Bone marrow (tissue), 2 donors: ENCODE measurements at places on chromosomes 5 and 9.

DNA sequence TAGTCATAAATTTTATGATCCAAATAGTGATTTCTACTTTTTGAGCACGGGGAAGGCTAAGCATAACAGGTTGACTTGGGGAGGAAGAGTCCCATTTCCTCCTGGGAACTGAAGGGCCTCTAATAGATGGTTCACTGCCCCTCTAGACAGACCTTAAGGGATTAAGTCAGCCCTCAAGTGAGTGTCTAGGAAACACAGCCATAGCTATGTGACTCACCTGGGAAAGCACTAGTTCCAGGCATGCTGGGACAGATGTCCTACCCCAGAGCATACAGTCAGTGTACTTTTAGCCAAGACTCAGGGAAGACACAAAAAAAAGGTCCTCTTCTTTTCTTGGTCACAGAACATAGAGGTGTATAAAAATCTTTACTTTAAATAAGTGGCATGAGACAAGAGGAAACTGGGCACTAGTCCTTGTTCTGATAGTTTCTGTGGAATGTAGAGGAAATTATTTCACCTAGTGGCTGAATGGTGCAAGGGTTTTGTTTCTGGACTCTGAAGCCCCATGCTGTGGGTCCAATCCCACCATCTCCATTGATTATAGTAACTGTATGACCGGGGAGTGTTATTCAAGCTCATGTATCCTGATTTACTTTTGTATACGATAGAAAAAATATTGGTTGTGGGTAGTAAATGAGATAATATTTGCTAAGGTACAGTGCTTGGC lies 86.0 kb downstream of the NREP start:
- DNase-seq = no peak

GRCh38 chr5:39517800-39518199 lies 93.0 kb upstream of the DAB2 start:
- DNase-seq = no peak

DNA sequence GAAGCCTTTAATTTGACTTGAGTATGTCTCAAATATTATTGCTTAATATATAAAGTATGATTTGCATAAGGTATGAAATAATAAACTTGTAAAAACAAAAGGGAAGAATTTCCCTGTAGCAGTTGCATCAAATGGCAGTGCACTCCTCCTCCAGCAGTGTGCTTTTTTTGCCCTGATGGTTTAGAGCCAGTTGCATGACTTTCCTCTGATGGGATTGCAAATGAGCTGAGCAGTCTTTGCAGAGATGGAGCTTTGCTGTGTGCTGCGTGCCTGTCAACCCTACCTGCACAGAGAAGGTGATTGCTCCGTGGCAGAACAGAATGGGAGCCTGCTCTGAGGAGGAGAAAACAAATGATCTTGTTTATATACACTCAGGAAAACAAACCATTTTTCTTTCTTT lies 22.7 kb upstream of the CATSPER3 start:
- DNase-seq = no peak

DNA sequence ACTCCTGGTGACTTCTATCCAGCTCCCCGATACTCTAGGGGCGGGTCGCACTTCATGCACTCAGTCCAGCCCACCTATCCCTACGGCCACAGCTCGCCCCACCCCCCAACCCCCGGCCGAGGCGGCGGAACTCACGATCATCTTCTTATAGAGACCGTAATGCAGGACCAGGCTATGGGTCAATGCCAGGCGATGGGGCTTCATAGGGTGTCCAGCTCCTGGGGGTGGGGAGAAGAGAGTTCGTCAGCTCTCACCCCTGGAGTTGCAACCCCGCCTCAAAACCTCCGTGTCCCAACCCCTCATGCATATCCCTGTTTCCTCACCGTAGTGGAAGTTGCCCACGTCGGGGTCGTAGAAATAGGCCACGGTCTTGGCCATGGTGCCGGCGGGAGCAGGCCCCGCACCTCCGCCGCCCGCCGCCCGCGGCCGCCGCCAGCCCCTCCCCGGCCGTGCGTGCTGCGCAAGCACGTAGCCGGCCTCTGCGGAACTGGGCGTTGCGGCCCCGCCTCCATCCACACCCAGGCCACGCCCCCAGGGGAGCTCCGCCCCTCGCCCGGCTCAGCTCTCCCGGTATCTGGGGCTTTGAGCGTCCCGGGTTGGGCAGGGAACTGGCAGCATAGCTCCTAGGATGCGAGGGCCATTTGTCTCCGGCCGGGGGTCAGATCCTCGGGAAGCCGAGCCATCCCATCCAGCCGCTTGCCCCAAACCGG lies at the start of the genes HDAC3 and RELL2:
Gene HDAC3 (minus strand): TSS at position 437 of the 710 bp plus-strand sequence. CDS start 59 bp downstream, at position 378.
Gene RELL2 (plus strand): TSS at position 585 of the 710 bp plus-strand sequence. CDS start 1,229 bp downstream, outside the sequence.
- DNase-seq = peak; percentile 71

DNA sequence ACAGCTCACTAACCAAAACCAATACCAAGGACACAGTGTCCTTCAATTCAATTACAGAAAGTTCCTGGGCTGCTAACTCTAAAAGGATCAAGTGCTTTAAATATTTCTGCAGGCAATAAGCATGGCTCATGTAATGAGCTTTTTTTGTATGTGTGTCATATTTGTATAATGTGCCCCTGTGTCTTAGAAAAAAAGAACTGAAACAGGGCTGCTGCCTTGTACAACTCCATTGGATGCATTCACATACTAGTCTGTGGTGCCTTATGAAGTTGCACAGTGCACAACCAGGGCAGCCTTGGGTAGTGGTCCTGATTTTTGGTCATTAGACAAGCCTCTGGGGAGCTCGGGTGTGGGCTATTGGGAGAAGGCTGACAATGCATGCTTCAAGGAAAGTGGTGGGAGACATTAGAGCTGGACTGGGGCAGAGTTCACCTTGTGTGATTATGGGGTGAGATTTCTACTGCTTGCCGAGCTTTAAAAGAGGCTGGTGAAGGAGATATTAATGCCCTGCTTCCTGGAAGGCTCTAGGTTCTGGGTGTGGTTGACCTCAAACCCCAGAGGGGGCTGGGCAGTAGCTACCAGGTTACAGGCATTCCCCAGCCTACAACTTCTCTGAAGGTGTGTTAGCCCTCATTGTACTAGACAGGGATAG lies 3.6 kb upstream of the CPEB4 start:
- no peak for DNase-seq

GRCh38 chr5:37814699-37815098 lies 25.1 kb downstream of the GDNF start:
- DNase-seq = no peak

DNA sequence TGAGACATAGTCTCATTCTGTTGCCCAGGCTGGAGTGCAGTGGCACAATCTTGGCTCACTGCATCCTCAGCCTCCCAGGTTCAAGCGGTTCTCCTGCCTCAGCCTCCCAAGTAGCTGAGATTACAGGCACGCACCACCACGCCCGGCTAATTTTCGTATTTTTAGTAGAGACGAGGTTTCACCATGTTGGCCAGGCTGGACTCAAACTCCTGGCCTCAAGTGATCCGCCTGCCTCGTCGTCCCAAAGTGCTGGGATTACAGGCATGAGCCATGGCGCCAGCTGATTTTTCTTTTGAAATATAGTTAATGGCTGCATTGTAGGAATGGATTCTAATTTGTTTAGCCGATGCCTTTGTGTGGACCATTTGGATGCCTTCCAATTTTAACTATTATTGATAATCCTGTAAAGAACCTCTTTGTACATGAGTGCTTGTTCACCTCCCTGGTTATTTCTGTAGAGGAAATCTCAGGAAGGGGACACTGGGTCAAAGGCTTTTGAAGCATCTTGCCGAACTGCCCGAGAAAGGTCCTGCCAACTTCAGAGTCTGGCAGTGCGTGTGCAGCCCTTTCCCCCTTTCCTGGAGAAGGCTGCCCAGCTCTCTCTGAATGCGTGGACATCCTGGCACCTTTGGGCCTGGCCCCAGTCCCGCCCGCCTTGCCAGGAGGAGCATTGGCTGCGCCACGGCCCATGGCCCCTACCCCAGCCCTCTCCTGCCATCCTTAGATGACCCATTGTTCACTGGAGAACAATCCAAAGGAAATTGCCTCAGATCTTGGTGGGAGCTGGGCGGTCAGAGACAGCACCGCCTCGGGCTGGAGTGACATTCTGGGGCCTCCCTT lies 8.9 kb upstream of the NUP214 start:
- DNase-seq = no peak

DNA sequence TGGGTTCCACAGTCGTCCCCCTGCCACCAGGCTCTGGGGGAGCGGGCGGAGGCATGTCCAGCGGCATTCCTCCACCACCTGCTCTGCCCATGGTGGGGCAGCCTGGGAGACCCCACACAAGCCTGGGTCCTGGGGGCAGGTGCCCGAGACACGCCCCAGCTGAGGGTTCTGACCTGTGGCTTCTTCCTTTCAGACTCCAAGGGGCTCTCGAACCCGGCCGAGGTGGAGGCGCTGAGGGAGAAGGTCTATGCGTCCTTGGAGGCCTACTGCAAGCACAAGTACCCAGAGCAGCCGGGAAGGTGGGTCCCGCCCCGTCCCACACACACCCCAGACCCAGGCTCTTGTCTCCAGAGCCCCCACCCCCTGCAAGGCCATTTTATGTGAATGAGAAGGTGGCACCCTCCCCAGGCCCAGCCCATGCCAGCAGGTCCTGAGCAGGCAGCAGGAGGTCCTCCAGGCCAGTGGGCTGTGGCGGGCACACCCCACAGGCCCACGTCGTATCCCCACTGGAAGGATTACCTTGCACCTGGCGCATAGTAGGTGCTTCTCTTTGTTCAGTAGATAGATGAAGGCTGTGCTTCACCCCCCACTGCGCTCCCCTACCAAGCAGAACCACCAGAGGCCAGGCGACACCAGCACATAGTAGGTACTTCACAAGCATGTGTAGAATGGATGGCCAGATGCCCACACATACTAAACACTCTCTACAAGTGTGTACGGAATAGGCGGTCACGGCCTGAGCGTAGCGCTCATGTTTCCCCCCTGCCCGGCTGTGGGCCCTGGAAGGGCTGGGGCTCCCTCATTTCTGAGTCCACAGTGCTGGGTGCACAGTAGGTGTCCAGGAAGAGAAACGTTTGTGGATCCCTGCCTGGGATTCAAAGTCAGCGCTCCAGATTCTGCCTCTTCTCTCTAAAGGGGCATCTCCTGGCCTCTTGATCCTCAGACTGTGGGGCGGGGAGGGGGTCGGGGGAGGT lies 107.9 kb downstream of the RXRA start:
- DNase-seq = no peak

GRCh38 chr5:142253938-142254337 lies 70.9 kb downstream of the SPRY4 start:
- no peak for DNase-seq

DNA sequence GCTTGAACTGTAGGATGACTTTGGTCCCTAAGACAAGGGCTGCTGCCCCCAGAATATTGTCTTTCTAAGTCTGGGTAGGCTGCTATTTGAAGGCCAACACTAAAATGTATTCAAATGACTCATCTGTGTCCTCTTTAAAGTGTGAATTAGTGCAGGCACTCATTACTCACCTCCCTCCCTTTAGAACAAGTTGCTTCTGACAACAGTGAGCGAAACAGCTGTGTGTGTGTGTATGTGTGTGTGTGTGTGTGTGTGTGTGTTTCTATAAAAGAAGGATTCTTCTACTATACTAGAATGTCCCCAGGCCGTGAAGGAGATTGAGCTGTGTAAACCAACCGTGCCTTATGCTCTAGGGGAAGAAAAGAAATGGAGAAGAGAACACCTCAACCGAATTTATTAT lies 1337.2 kb downstream of the PTPRD start:
- DNase-seq = no peak

- no peak for DNase-seq
These were observed 1.3 kb upstream of the HSPA4 start for GRCh38 chr5:133050521-133050920.

DNA sequence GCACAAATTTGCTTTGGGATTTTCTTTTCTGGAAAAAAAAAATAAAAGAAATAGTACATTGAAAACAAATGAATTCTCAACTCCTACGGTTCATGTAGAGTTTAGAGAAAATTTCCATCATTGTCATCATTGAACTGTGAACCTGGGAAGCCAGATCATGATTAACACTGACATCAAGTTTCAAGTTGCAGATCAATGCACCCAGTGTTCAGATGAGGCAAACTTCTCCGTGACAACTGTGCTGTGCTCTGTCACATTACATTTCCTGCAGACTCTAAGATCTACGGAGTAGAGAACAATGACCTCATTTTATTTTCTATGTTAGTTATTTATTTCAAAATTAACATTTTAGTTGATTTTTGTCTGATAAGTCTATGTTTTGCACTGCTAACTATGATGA lies 99.7 kb downstream of the MAP1B start:
- DNase-seq = no peak

GRCh38 chr9:123162360-123162759 lies 106.0 kb downstream of the STRBP start:
- DNase-seq = no peak
